Activated T-helper 9 cell treated with anti-CD3 and anti-CD28 coated beads, Interleukin-2, amount 50 U/mL, for 16 hours (primary cell): ENCODE measurements at places on chromosomes 2 and 18.

GRCh38 chr2:48727560-48727959, 28.0 kb downstream of the LHCGR start:
- DNase-seq: no peak

GRCh38 chr2:122341007-122341406, 585.6 kb downstream of the TSN start:
- no peak for DNase-seq

- DNase-seq: no peak
Observed at GRCh38 chr2:236831698-236832097, 254.0 kb upstream of the COPS8 start.

DNA sequence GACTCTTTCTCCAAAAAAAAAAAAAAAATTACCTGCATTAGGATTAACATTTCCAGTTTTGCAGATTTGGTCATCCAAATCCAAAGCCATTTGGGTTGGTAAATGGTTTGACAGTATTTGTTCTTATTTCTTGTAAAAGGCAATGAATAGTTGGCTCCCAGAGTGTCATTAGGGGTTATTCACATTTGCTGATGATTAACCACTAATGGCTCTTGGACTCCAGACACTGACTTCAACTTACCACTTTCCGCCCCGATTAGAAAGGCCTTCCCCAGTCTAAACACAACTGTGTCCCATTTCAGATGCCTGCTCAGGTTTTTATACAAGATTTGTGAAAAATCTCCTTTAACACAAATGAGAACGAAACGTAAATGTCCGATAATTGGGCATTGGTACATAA, 9.6 kb upstream of the TGIF1 start:
- no peak for DNase-seq

- no peak for DNase-seq
Observed at GRCh38 chr2:85452237-85452636, 33.7 kb downstream of the SH2D6 start.

DNA sequence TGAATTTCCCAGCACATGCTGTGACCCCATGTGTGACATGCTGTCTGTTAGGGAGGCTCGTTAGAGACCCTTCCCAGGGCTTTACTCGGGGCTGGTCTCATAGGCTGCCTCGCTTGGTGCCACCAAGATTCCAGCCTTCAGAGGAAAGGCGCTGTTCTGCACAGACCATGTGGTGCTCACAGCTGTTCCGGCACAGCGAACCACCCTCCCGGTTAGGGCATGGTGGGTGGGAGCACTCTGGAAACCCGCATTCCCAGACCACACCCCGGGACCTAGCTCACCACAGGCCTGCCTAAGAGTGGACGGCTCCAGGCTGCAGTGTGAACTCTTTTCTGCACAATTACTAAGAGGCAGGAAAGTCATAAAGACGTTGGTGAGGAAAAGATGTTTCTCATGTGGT, 112.0 kb downstream of the MBP start:
- DNase-seq: no peak

- DNase-seq: no peak
Observed at GRCh38 chr2:188327518-188328213, 36.0 kb downstream of the GULP1 start.

- no peak for DNase-seq
Observed at GRCh38 chr2:173346035-173346434, 8.6 kb upstream of the CDCA7 start.

DNA sequence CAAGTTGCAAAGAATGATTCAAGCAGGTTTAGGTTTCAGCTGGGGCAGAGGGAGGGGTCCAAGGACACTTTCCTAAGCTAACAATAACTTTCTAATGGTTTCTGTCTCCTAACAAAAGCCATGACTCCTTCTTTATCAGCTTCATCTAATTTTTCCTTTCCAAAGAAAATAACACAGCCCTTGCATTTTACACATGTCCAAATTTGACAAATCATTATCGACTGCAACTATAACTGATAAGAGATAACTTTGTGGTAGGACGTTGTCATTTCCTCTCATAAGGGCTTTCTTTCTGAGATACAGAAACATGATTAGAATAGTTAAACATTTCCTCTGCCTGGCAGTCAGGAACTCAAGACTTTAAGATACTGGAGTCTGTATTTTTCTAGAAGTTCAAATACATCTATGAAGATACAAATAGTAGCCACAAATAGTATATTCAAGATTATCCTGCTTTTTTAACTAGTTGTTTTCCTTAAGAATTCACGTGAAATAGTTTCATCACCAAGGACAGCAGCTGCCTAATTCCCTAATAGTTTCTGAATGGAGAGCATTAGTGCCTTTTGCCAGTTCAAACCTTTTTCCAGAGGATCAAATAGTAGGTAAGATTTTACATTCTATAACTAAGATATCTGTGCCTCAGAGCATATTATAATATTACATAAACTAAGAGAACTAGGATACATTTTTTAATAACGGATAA, 263.2 kb downstream of the EXOC6B start:
- no peak for DNase-seq

- DNase-seq: no peak
Observed at GRCh38 chr2:99812426-99812825, 322.6 kb upstream of the REV1 start.

GRCh38 chr2:188940171-188940570, 34.0 kb upstream of the COL3A1 start:
- no peak for DNase-seq

- DNase-seq: no peak
Observed at GRCh38 chr2:40105593-40105992, 326.5 kb upstream of the THUMPD2 start.

DNA sequence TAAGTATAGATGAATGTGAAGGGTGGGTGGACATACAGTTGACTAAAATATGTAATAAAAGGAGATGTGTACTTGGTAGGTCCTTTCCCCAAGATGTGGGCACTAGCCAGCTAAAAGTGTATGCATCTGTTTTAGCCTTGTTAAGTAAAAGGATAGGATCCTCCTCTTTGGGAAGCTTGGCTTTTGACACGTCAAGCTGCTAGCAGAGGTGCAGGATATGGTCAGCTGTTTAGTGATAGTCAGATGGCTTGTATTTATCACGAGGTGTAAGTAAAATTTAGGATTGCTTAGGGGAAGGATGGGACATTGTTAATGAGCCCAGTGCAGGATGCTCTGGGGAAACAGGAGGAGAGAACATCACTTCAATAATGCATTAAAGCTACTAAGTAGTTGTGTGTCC, 1.5 kb downstream of the MFSD6 start:
- DNase-seq: no peak

DNA sequence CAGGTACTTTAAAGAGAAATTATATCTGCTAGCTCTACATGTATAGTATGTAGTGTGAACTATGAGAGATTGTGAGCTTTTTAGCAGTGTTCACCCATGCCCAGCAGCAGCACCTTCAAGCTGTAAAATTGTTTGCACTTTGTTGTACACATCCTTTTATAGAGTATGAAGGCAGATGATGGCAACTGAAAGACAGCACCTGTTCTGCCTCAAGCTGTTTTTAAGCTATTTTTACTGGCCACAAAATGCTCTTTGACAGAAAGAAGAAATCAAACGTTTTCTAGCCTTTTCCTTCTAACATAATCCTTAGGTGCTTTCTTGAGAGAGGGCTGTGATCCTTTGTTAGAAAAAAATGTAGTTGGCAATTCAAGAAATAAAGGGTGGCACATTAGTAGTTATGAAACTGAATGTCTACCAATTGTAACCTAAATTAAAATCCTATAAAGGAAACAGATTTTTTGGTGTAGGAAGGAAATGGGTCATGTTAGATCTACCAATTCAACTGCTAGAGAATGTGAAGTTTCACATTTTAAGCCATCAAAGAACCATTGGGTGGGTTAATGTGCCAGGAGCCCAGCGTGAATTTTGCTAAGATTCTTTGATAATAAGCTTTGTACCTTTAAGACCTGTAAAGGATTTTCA, 59.5 kb downstream of the R3HDM1 start:
- no peak for DNase-seq

- no peak for DNase-seq
Observed at GRCh38 chr2:234464291-234464645, 32.6 kb downstream of the ARL4C start.

- DNase-seq: no peak
Observed at GRCh38 chr18:58205443-58206160, 161.6 kb downstream of the NEDD4L start.

GRCh38 chr2:98927027-98927426, 9.0 kb downstream of the CRACDL start:
- DNase-seq: no peak

DNA sequence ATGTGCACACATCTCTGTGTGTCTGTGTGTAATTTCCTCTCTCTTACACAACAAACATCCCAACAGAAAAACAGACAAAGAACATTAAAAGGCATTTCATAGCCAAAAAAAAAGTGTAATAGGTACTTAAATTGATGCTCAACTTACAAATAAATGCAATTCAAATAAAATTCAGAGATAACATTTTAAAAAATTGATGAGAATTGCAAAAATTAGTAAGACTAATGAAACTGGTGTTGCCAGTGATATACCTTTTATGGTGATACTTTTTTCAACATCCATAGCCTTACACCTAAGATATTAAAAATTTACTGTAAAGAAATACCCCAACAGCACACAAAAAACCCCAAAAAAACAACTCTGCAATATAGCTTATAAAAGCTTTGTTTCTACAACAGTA, 76.0 kb downstream of the SS18 start:
- no peak for DNase-seq

- DNase-seq: no peak
Observed at GRCh38 chr2:234259440-234259839, 208.9 kb downstream of the SPP2 start.

DNA sequence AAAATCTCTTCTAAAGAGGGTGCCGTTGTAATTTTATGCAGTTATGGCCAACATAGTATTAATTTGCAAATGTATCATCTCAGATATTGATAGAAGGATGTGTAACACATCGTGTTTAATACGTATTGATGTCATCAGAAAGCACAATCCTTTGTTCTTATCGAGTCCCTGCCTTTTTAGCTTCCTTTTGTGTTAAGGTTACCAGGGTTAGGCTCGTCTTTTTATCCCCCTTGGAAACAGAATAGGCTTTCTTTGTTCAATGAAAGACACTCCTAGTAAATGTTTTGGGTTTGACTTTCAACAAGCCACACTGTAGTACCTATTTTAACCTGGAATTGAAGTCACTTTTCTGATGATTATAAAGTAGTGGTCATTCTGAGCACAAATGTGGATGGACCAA, 136.2 kb downstream of the WDR7 start:
- no peak for DNase-seq

DNA sequence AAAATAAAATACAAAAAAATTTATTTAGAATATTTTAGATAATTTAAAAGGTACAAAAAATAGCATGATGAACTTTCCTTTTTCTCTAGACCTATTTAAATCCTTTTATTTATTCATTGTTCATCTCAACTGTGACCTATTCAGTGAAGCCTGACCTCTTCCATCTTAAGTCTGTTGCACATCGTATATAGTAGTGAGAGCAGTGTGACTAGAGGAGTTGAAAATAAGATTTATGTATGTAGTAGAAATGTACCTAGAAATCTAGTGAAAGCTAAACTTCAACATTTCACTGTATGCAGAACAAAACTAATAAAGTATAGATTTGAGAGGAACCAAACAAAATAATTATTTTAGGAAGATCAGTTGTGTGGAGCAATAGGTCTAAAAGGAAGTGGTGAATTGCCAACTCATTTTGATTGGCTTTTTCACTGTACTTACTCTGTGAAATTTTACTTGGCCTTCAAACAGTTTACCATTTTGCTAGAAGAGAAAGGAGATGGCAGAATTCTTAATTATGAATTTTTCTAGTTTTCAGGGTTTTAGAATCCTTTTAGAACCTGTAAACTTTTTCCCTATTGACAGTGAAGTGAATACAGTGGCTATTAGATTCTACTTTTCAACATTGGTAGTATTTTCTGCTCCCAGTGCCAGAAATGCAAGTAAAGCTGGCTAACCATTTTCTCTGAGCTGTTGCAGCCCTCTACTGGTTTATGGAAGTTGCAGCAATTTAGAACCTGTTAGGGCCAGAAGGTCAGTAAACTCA, 11.0 kb downstream of the ANKRD12 start:
- DNase-seq: no peak

- no peak for DNase-seq
Observed at GRCh38 chr2:115290478-115290877, 848.0 kb downstream of the DPP10 start.

- no peak for DNase-seq
Observed at GRCh38 chr18:3728704-3729437, 278.9 kb downstream of the TGIF1 start.

- no peak for DNase-seq
Observed at GRCh38 chr18:6362559-6363129, 52.1 kb downstream of the L3MBTL4 start.

DNA sequence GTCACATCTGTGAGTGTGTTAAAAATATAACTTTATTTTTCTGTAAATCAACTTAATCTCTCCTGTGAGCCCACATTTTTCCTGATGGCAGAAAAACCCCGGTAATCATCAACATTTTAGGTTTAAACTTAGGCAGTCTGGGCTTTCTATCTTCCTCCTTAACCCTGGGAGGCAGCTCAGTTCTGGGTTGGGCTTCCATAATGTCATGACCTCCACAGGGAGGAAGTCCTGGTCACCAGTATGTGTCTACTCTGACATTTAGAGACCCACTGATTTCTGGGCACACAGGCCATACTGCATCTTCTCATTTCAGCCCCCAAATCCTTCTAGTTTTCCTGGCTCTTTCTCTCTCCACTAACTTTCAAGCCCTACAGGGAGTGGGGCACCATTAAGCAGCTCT, 181.2 kb downstream of the DYSF start:
- no peak for DNase-seq

DNA sequence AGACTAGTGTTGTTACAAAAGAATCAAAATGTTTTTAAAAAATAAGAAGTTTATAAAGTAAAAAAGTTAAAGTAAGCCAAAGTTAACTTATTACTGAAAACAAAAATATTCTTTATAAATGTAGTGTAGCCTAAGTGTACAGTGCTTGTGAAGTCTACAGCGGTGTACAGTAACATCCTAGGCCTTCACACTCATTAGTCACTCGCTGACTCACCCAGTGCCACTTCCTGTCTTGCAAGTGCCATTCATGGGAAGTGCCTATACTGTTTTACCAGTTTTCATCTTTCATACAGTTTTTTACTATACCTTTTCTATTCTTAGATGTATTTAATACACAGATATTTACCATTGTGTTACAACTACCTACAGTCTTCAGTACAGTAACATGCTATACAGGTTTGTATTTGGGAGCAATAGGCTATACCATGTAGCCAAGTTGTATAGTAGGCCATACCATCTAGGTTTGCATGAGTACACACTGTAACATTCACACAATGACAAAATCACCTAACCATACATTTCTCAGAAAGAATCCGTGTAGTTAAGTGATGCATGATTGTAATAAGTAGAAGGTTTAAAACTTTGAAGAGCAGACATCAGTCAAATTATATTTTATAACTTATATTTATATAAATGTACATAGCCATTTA, 13.4 kb downstream of the SERPINB7 start:
- peak; percentile 17 for DNase-seq

GRCh38 chr2:795531-796041, 118.4 kb upstream of the TMEM18 start:
- no peak for DNase-seq

DNA sequence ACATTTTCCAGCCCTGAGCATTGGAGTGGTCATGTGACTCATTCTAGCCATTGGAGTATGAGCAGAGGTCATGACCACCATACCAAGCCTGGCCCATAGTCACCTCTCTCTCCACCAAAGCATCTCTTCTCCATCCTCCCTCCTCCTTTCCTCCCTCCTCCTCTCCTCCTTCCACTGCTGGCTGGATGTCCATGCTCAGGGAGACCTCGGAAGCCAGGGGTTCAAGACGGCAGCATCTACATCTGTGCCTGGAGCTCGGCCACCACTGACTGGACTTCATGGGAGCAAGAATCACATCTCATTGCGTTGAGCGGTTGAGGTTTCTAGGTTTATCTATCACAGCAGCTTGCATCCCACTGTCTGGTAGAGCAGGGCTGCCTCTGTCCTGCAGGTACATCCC, 252.4 kb downstream of the NDUFA10 start:
- DNase-seq: no peak

- no peak for DNase-seq
Observed at GRCh38 chr2:174796319-174796771, 32.1 kb upstream of the CHRNA1 start.
